ENCODE measurements at places on chromosomes 3 and 15.

GRCh38 chr3:188786424-188786823 lies 385.3 kb upstream of the TPRG1 start:
- DNase-seq: no peak

DNA sequence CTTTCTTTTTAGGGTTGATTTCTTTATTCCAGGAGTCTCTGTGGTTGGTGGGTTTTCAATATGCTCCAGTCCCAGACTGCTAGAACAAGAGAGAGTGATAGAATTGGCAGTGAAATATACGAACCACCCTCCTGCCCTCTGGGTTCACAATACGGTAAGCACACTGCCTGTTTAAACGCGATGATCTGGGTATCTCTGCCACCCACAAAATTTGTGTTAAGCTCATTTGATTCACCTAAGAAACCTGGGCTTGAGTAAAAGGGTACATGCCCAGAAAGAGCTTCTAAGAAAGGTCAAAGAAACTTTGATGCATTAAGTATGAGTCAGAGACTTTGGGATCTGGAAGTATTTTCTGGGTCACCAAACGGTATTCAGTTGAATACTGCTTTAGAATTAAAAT lies 29.8 kb downstream of the OXNAD1 start:
- DNase-seq: no peak

DNA sequence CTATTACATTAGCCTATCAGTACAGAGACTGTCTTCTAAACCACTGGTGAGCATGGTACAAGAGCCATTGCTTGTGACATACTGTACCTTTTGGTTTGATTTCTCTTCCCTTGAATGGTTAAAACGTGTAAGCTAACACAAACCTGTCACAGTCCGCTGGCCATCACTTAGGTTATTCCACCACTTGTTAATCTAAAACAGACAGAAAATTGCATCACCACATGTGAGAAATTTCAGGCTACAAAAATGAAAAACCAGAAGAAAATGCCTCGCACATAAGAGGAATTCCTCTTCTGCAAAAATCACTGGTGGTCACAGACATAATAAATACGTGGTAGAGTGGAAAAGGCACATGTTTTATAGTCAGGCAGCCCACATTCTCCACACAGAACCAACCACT lies 22.1 kb downstream of the PARL start:
- DNase-seq: no peak

DNA sequence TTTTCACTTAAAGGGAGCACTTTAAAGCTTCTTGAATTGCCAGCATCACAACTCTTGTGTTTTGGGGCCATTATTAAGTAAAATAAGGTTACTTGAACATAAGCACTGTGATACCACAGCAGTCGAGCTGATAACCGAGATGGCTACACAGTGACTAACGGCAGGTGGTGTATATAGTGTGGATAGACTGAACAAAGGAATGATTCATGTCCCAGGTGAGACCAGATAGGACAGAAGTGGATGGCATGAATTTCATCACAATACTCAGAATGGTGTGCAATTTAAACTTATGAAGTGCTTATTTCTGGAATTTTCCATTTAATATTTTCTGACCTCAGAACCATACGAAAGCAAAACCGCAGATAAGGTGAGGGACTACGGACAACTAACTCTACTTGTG lies 40.2 kb downstream of the PBRM1 start:
- no peak for DNase-seq

- DNase-seq: no peak
These were observed 3.7 kb downstream of the TLR9 start for GRCh38 chr3:52221563-52222318.

- DNase-seq: no peak
These were observed 1003.1 kb upstream of the GBE1 start for GRCh38 chr3:82764521-82764920.

DNA sequence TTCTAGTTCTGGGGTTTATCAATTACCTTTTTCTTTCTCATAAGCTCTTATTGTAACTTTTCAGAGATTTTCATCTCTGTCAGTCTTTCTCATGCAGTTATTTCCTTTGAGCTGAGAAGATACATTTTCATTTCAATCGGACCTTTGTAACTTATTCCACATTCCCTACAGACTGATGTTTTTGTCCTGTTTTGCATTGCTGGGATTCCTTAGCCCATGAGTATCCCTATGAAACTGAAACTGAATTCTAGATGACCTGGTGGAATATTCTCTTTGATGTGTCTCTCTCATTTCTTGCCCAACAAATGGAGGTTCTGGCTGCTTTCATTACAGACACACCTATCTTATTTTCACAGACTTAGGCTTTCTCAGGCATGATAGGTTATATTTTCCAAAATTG lies 10.5 kb upstream of the EPHA6 start:
- no peak for DNase-seq

GRCh38 chr3:128379367-128380160 lies 87.1 kb downstream of the DNAJB8 start:
- DNase-seq: no peak

GRCh38 chr3:109900783-109901182 lies 563.4 kb upstream of the DPPA4 start:
- no peak for DNase-seq

DNA sequence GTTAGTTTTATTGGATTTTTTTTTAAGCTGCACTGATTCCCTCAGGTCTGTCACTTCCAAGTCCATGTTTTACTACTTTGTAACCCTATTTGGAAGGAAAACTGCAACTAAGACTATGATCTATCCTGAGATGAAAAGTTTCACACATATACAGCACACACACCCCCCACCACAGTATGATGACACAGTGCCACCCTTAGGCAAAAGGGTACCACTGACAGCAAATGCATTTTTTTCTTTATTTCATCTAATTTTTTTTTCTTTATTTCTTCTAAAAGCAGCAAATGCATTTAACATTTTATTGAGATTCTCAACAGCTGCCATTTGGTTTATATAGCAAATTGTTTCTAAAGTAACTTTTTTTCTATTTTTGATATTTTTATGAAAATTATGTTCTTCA lies 21.2 kb downstream of the NGRN start:
- DNase-seq: no peak

DNA sequence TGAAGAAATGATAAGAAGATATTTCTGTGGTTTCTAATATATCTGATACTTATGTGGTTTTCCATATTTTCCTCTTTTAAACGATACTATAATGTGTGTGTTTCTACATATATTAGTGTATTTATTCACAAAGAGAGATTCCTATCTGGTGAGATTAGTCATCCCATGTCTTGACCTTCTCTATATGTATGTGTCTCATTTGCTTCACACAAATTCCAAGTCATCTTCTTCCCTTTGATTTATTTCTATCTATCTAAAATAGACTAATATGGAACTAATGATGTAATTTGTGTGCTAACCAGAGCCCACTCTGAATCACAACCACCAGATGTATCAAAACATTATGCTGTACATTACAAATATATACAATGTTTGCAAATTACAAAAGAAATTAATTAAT lies 154.7 kb upstream of the KCNMB2 start:
- no peak for DNase-seq

GRCh38 chr3:132343018-132343612 lies 25.9 kb downstream of the ACP3 start:
- DNase-seq: peak; percentile 59

DNA sequence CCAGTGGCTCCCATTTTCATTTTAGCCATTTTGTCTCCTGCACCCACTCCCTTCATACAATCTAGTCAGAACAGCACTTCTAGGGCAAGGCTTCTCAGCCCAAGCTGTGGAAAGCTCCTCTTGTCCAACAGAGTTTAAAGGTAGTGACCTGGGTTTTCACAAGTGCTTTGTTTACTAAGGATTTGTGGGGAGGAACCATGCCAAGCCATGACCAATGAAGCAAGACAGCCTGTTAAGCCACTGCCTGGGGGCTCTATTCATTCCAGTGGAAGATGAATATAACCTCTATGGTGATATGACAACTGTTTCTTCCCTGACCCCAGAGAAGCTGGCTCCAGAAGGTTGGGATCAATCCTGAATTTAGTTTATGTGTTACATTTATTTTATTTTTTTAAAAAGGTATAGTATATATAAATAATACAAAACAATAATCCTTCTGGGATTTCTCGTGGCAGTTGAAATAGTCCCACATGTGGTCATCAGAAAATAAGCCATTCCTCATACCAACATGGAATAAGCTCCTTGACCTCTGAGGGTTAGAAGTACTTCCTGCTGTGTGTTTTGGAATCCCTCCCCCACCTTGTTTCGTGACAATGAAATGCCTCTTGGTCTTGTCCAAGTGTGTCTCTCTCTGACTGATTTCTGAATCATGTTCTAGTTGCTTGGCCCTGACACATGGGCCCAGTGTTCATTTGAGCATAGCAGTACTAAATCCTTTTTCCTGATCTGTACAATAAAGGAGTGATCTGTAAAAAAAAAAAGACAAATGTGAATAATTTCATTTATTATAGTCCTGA lies 13.3 kb upstream of the THUMPD3 start:
- no peak for DNase-seq

DNA sequence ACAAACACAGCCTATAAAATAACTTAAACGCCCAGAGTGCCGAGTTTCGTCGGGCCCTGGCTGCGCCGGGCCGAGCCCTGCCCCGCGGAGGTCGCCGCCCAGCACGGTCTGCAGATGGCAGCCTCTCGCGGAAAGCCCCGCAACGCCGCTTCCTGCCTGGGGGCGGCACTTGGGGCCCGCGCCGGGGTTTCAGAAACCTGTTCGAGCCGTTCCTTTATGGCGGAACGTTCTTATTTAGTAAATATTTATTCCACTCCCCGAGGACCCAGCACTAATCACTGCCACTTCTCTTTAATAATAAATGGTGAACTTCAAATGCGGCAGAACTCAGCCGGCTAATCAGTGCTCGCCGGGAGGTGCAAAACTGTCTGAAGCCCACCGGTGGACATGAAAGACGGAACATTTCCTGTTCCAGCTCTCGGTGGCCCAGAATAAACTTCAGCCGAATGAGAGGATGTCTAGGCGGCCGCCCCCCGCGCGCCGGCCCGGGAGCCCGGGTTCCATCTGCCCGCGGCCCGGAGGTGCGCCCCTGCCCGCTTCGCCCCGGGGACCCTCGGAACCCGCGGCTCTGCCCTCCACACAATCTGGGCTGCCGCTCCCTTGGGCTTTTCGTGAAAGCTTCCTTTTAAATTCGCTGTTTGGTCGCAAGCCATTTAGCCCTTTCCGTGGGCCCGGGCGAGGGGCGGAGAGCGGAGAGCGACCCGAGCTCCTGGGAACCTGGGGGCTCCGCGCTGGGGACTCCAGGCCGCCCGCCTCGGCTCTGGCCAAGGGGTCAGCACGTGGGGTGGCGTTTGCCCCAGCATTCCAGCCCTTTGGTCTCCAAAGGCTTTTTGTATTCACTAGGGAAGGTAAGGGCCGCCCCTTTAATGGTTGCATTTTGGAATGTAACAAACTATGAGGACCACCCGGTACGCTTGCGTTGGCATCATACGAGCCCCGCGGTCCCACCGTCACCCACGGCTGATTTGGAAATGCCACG lies 110.8 kb upstream of the ATP11B start:
- no peak for DNase-seq

GRCh38 chr3:182829761-182830405 lies 36.6 kb downstream of the ATP11B start:
- DNase-seq: no peak

DNA sequence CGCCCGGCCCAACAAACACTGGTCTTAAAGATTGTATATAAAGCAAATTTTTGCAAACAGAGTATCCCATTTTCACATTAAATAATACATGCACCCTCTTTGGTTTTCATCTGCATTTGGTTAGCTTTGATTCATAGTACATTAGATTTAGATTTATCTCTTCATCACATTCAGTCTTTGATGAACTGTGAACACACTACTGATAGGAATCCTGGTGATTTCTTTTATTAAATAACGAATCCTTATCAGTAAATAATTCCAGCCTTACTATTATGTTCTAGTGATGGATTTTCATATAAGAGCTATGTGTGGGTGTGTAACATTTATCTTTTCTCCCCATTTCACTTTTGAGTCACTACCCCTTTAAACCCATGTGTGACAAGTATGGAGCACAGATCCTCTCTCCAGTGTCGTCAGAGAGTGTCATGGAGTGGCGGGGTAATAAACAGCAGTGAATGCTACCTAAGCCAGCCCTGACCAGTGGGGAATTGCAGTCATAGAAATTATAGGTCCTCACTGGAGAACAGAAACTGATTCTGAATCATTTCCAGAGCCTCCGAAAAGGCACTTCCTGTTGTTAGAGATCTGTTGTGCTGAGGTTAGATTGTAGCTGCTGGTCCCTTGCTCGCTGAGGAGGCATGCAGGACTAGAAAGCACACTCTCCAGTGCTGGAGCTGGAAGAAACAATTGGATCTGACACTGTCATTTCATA lies 22.0 kb downstream of the SLC7A14 start:
- no peak for DNase-seq

DNA sequence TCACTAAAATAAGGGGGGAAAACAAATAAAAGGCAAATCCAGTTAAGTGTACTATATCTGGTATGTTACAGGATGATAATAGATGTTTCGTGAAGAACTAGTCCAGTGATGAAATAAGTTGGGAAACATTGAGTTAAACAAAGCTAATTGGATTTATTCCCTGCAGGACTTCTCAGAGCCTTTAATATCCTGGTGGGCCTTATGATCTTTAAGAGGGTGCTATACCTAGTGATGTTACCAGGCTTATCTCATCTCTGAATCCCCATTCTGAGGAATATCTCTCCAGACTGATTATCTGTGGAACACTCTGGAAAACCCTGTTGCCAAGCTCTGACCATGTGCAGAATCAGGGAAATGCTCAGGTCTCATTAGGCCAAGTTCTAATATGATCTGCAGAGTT lies 54.8 kb upstream of the POMGNT2 start:
- DNase-seq: no peak

- DNase-seq: no peak
These were observed 244.4 kb upstream of the COL8A1 start for GRCh38 chr3:99393961-99394360.

GRCh38 chr3:50269977-50270413 lies 1.0 kb downstream of the SEMA3B start:
- no peak for DNase-seq

- DNase-seq: peak; percentile 61
These were observed 853 bp downstream of the TEX264 start for GRCh38 chr3:51671734-51672475.

GRCh38 chr3:194407423-194407822 lies 8.4 kb upstream of the GP5 start:
- DNase-seq: no peak

GRCh38 chr3:52524752-52525679 lies 8.6 kb downstream of the NT5DC2 start:
- DNase-seq: no peak

- DNase-seq: no peak
These were observed 3.8 kb upstream of the PRR20G start for GRCh38 chr3:127291611-127292010.

GRCh38 chr3:131174752-131175151 lies 148.1 kb downstream of the NEK11 start:
- DNase-seq: no peak

GRCh38 chr3:112555535-112556170 lies 6.1 kb downstream of the ATG3 start:
- no peak for DNase-seq

GRCh38 chr3:145183261-145183660 lies 977.7 kb downstream of the PLOD2 start:
- no peak for DNase-seq

- peak; percentile 54 for DNase-seq
These were observed 530.0 kb downstream of the EPHB1 start for GRCh38 chr3:135325096-135325495.

- DNase-seq: no peak
These were observed 11.1 kb downstream of the EIF2A start for GRCh38 chr3:150557725-150558124.

GRCh38 chr15:51702710-51703109 lies 21.4 kb downstream of the SCG3 start:
- DNase-seq: no peak

Data from mucosa of gallbladder (tissue), 1 donor.